ENCODE measurements at places on chromosomes 16 and 17. TPM values are rescaled to one million over a fixed set of nuclear protein-coding genes. Genes with fewer than 3 reads are reported as not detected.

The FN3K gene
- total RNA-seq, result 0.44 TPM

The ABCA6 gene
- total RNA-seq, result 3.3 TPM

The FTSJ3 gene
- 82.0 TPM for total RNA-seq

The KRT40 gene
- not detected for total RNA-seq

The YBX2 gene
- total RNA-seq, result not detected

The ASGR2 gene
- total RNA-seq, result not detected

The FOXN1 gene
- total RNA-seq, result not detected

All from activated B cell treated with CpG ODN at 0.5 μM for 24 hours (primary cell).